ENCODE measurements at places on chromosomes 16 and 17.
A peak's percentile ranks its signal among the peaks of the same experiment; 100 is the strongest.

DNA sequence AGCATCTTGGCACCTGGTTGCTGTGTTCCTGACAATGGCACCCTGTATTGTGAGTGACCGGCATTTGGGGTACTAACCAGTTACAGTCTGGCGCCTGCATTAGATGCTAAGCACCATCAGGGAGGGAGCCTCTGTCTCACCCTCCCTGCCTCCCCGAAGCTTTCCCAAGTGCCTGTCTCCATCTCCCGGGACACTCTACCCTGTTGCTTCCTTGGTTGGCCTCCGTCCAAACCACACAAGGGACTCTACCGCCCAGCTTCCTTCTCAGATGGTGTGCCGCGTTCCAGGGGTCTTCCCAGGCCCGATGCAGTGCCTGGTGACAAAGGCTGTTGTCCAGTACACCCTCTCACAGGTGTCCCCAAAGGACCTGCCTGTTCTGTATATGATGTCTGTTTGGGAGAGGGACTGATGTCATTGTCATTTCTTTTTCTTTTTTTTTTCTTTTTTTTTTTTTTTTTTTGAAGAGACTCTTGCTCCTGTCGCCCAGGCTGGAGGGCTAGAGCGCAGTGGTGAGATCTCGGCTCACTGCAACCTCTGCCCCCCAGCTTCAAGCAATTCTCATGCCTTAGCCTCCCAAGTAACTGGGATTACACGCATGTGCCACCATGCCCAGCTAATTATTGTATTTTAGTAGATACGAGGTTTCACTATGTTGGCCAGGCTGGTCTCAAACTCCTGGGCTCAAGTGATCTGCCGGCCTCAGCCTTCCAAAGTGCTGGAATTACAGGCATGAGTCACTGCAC lies 6.7 kb downstream of the SNN start:
- DNase-seq, result no peak

- DNase-seq, result no peak
These were observed 408.7 kb downstream of the SLC39A11 start for GRCh38 chr17:72683506-72684404.

- no peak for DNase-seq
These were observed 276.1 kb downstream of the SNX29 start for GRCh38 chr16:12252616-12253015.

DNA sequence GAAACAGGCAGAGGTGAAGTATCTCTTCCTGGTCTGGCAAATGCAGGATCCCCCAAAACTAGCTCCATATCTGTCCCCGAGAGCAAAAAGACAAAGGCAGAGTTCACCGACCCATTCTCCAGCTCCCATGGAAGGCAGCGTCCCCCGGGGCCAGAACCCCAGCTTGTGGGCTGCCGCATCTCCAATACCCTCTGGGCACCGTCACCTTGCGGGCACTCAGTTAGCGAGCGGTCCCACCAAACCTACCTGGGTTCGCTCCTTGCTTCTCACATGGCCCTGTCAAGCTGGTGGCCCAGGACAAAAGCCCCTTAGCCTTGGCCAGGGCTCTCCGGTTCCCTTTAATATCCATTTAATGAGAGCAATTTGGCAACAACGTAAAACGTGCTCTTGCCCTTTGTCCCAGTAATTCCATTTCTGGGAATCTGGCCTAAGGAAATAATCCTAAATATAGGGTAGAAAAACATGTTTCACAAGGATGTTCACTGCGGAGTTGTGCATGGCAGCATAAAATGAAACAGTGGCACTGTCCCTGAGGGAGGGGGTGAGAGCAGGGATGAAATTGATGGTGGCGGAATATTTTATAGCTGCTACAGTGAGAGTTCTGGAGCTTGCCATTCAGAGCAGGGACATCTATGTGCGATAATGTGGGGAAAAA lies 157.1 kb downstream of the CMIP start:
- no peak for DNase-seq

- no peak for DNase-seq
These were observed 195.8 kb downstream of the KCNJ2 start for GRCh38 chr17:70365091-70365583.

- no peak for DNase-seq
These were observed at the start of gene C16orf74 for GRCh38 chr16:85750827-85751697. TSS of gene C16orf74 (minus strand) at chr16:85751096. CDS start at chr16:85735217, 15,879 bp downstream.

GRCh38 chr16:76653390-76654026 lies 376.3 kb downstream of the CNTNAP4 start:
- DNase-seq, result no peak

- DNase-seq, result no peak
These were observed 62.0 kb upstream of the CRHR1 start for GRCh38 chr17:45722161-45722560.

DNA sequence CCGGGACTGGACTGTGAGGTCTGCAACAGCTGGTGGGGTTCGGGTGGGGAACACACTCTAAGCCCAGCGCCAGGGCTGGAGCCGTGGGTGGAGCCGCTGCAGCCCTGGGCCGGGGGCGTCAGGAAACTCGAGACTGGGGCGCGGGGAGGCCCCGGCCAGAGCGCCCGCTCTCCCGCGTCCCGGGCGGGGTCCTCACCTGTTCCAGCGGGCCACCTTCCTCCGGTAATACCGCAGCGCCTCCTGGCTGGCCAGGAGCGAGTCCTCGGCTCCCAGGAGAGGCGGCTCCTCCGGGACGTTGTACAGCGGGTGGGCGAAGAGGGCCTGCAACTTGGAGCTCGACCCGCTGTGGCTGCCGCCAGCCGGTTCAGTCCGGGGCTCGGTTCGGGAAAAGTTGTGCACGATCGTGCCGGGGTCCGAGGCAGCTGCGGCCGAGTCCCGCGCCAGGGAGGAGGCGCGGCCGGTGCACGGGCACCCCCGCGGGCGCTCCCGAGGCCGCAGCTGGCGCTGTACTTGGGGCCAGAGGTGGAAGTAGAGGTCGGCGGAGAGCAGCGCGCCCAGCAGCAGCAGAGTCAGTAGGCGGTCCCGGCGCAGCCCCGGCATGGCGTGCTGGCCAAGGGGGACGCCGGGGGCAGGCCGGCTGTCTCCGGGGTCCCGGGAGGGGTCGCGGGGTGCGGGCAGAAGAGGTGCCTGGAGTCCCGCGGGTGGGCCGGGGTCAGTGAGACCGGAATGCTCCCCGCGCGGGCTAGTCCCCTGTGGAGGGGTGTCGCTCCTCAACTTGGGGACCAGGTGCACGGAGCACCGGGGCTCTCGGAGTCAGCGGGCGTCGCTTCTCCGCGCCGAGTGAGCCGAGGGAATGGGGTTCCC lies 868 bp downstream of the FAM20A start:
- DNase-seq, result no peak

- no peak for DNase-seq
These were observed 5.5 kb downstream of the CPSF4L start for GRCh38 chr17:73256220-73256619.

DNA sequence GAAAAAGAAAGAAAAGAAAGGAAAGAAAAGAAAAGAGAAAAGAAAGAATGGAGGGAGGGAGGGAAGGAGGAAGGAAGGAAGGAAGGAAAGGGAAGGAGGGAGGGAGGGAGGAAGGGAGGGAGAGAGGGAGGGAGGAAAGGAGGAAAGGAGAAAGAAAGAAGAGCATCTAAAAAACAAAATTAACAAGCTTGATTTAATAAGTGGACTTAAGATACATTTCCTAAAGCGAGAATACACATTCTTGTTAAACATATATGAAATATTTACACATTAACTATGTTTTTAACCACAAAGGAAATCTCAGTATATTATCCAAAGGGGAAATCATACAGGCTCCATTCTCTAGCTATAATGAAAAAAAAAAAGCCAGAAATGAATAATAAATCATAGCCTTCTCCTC lies 47.3 kb upstream of the IRX5 start:
- DNase-seq, result no peak

DNA sequence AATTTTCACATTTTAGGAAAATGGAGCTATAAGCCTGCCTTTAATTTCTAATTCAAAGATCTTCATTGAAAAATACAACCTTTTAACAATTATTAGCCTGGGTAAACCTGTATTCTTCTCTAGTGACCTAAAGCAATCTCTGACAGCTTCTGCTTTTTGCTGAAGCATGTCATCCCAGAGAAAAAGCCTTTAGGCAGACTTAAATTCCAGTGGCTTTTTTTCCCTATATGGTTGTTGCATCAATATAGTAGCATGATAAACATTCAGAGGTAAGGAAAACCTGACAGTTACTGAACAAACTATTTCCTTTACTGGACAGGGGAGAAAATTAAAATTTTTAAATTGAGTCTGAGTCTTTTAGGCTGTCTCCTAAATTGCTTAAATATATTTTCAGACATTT lies 7.8 kb upstream of the EVI2A start:
- no peak for DNase-seq

DNA sequence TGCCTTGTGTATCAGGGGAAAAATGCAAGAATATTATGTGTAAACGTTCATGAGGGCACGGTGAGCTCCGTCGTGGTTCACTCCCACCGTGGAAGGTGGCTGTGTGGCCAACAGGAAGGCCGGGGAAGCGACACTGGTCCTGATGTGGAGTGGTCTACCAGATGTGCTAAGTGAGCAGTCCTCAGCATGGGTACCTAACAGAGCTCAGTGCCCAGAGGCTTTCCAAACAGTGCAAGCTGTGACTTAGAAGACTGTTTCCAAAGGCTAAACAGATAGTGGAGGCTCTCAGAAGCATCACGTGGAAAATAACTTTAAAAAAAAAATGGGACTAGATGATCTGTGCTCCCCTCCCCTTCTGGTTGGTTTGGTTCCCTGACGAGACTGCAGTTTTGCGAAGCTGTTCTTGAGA lies 199.3 kb upstream of the CHMP6 start:
- DNase-seq, result peak; percentile 83

DNA sequence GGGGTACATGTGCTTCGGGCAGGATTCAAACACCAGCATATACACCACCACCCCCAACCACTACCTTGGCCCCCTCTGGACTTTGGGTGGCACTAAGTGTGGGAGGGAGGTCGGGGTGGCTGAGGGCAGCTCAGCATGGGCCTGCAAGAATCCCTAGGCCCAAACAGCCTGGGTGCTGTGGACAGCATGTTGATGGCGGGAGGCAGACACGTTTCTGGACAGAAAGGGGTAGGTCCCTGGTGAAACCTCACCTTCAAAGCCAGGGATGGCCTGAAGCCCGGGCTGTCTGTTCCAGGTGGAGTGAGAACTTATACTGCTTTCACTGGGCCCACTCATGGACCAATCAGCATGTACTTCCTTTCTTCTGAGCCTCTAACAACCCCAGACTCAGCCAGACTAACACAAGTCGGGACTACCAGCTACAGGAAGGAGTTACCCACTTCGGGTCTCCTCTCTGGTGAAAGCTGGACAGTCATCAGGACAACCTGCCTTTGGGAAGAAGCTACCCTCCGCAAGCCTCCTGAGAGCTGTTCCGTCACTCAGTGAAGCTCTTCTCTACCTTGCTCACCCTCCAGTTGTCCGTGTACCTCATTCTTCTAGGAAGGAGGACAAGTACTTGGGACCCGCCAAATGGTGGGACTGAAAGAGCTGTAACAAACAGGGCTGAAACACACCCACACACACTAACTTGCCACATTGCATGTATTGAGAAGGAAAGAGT lies 203.0 kb downstream of the CPPED1 start:
- peak; percentile 75 for DNase-seq

DNA sequence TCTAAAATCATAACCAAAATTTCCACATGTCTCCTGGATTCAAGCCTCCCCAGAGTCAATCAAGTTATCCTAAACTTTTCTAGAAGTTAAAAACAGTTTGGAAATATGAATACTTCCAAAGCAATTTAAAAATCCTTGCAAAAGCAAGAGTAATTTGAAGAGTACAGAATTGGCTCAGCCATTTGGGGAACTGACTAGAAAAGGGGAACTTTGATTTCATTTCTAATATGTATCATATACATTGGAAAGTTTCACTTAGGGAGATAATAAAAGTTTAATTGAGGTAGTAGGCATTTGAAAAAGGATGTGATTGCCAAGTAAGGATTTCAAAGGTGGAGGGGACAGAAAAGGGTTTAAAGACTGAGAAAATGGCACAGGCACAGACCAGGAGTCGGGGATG lies 9.0 kb upstream of the SLFN12L start:
- no peak for DNase-seq

DNA sequence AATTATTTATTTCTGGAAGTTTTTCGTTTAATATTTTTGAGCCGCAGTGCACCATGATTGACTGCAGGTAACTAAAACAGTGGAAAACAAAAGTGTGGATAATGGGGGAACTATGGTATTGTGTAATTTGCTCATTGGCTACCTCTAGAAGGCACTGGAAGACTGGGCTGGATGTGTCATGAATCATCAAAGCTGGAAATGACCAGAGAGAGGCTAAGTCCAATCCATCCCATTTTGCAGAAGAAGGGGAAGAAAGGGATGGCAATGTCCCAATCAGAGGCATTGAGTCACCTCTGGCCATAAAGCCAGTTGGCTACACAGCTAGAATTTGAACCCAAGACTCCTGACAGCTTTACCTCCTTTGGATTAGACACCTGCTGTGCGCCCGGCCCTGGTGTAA lies 29.3 kb downstream of the GLP2R start:
- no peak for DNase-seq

GRCh38 chr17:41965694-41966462 lies 717 bp upstream of the CNP start:
- DNase-seq, result no peak

DNA sequence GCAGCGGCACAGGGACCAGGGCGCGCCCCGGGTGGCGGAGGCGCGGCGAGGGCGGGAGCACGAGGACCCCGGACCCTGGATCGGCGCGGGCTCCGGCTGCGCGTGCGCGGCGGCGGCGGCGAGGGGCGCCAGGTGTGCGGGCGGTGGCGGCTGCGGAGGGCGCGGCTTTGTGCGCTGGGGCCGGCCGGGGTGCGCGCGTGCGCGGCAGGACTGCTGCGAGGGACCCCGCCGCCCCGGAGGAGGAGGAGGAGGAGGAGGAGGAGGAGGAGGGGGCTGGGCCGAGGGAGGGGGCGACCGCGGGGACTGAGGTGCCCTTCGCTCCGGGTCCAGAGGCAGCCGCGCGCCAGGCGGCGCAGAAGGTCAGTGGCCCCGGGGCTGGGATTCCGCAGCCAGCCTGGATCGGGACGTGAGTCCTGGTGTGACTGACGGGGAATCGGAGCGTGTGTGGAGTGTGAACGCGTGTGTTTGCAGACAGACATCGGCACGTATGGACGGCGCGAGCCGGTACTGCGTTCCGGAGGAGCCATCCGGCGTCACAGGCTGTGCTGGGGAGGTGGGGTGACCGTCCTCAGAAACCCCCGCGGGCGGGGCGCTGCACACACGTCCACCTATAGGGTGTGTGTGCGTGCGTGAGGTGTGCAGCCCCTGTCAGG lies 19.5 kb upstream of the RAP1GAP2 start:
- DNase-seq, result no peak

GRCh38 chr17:8153525-8153956 lies 1.3 kb upstream of the PER1 start:
- DNase-seq, result peak; percentile 96

DNA sequence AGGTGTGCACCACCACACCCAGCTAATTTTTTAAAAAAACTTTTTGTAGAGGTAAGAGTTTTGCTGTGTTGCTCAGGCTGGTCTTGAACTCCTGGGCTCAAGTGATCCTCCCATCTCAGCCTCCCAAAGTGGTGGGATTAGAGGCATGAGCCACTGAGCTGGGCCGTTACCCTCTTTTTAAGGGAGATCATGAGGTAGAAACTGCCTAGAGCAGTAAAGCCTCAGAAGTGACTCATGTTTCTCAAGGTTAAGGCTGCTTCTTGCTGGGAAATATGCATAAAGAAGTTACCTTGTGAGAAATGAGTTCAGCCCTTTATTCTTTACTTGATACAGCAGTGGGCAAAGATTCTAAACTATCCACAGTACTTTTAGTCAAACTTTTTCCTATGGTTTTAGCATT lies 38.2 kb downstream of the GRB2 start:
- no peak for DNase-seq

All from vagina (tissue), 2 donors.